ENCODE measurements at places on chromosomes 3 and 15.
A peak's percentile ranks its signal among the peaks of the same experiment; 100 is the strongest.

GRCh38 chr15:50061503-50061902 is 57.5 kb downstream of the ATP8B4 start:
- no peak for DNase-seq

- DNase-seq, result no peak
These were observed 284.2 kb downstream of the C3orf38 start for GRCh38 chr3:88434001-88434400.

GRCh38 chr15:70362886-70363285 is 265.2 kb upstream of the TLE3 start:
- no peak for DNase-seq

DNA sequence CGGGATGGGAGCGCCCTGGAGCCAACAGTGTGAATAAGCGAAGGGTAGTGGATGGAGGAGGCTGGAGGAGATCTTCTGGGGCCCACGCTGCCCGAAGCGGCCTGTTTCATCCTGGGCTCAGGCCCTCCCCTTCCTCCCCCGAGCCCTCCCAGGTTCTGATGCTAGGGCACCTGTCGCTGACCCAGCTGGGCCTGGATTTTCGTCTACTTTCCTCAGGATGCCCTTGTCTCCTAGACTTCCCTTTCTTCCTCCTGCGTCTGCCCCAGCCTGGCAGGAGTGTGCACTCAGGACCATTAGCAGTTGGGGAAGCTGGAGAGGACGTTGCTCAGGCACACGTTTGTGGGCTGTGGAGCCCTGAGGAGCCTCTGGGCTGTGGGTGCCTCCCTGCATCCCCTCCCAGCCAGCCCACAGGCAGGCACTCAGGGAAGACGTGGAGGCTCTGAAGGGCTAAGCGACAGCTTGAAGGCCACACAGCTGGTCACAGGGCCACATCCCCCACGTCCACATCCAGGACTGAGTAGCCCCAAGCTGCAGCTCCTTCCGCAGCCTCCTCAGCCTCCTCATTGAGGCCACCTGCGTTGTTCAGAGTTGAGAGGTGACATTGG is 23.9 kb upstream of the PIGZ start:
- no peak for DNase-seq

GRCh38 chr3:52006820-52007133 is 11.1 kb upstream of the RPL29 start:
- DNase-seq, result no peak

GRCh38 chr3:41573591-41573990 is 374.3 kb downstream of the CTNNB1 start:
- no peak for DNase-seq

DNA sequence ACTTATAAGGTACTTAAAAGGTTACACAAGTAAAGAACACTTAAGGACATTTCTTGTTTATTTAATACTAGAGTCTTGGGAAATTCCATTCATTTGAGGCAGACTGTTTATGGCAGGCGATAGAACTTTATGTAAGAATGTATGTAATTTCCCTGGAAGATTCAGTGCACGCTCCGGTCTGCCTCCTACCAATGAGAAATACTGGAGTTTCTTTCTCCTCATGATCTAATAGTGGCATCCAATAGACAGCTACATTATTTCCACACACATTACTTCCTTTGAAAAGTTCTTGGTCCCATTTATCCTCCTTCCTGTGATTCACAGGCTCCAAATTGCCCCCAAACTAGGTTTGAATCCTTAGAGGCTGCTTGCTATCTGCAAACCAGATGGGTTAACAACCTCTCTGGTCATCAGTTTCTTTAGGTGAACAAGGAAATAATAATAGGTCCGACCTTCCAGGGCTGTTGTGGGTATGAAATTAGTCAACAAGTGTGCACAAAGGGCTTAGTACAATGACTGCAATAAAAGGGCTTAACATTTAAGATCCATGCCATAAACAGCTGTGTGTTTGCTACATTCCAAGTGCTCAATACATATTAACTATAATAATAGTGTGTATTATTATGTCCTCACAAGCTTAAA is 30.7 kb downstream of the EIF4E3 start:
- DNase-seq, result peak; percentile 34

DNA sequence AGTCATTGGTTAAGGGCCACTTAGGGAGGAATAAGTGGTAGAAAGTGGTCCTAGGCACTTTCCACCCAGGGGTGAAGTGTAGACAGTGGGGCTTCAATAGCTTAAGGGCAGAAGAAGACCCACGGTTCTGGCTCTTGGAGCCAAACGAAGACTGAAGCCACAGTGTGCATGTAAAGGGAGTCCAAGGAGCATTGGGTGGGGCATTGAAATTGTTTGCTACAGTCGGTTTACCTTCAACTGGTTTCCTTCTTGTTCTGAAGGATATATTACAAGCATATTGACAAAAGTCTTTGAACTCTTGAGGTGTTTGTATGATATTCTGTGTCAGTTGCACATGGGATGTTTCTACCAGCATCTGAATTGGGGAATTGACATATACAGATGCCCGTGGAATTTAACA is 166.5 kb upstream of the CTDSPL start:
- DNase-seq, result no peak

DNA sequence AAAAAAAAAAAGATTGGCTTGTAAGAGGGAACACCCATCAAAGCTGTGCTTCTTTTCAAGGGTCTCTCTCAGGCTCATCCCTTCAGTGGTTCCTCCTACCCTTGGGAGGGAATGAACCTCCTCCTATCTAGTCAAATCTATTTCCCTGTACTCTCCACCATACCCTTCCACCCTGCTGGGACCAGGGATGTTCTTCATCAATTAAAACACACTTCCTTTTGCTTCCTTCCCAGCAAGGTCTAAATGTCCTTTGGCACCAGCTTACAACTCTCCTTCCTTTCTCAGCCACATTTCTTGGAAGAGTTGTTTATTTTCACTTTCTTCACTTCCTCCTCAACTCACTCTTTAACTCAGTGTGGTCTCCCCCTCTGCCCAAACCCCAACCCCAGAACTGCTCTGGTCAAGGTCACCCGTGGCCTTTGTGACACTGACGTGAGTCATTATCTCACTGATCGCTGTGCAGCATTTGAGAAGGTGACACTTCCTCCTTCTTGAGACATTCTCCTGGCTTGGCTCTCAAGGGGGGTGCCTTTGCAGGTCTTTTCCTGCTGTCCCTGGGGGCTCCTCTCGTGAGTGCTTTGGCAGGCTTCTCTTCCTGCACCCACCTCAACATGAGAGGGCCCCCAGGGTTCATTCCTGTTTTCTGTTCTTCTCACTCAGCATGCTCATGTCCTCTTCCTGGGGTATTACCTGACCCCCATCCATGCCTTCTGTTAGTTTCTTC is 210.5 kb upstream of the TLE3 start:
- no peak for DNase-seq

DNA sequence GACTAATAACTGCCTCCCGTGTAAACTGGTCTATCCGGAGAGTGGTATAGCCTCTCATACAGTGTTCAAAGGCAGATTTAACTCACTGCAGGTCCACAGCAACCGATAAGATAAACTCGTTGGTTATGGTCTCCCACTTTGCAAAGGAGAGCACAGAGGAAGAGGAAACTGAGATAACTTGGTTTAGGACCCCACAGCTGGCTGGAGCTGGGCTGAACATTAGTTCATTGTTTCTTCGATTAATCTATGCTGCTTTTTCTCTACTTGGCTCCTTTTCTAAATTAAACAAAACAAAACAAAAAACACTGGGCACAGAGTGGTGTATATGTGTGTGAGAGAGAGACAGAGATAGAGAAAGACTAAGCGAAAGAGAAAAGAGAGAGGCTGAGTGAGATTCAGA is 5.0 kb upstream of the DLG1 start:
- DNase-seq, result no peak

GRCh38 chr3:73536952-73537351 is 87.8 kb downstream of the PDZRN3 start:
- DNase-seq, result no peak

- DNase-seq, result peak; percentile 86
These were observed 161.8 kb upstream of the TBL1XR1 start for GRCh38 chr3:177358977-177359592.

GRCh38 chr15:81744364-81744763 is 301.5 kb downstream of the MEX3B start:
- DNase-seq, result no peak

- no peak for DNase-seq
These were observed 24.7 kb downstream of the PLA2G4D start for GRCh38 chr15:42069496-42070278.

All from colonic mucosa (tissue), 4 donors.